ENCODE measurements at places on chromosomes 5 and 9.

DNA sequence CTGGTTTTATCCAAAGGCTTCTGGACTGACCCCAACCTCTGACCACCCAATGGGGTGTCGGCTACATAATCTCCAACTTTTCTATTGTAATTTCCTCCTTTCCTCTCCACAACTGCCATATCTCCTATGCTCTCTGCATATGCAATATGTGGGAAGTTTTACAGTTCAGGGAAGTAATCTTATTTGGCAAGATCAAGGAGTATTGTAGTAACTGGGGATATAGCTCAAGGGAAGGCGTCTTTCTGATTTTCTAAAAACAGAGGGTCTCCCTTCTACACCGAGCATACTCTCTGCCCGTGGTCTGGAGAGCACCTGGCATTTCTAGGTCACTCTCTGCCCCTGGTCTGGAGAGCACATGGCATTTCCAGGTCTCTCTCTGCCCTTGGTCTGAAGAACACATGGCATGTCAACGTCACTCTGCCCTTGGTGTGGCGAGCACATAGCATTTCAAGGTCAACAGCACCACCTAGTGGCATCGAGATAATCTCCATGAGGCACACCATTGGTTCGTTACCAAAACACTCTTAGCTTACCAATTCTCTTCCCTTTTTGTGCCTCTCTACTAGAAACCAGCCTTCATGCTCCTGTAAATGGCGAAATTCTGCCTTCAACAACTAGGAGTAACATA is 616.4 kb upstream of the NUDT12 start:
- no peak for DNase-seq

- peak; percentile 27 for DNase-seq
These were observed 96.9 kb upstream of the FSTL4 start for GRCh38 chr5:133709209-133709725.

DNA sequence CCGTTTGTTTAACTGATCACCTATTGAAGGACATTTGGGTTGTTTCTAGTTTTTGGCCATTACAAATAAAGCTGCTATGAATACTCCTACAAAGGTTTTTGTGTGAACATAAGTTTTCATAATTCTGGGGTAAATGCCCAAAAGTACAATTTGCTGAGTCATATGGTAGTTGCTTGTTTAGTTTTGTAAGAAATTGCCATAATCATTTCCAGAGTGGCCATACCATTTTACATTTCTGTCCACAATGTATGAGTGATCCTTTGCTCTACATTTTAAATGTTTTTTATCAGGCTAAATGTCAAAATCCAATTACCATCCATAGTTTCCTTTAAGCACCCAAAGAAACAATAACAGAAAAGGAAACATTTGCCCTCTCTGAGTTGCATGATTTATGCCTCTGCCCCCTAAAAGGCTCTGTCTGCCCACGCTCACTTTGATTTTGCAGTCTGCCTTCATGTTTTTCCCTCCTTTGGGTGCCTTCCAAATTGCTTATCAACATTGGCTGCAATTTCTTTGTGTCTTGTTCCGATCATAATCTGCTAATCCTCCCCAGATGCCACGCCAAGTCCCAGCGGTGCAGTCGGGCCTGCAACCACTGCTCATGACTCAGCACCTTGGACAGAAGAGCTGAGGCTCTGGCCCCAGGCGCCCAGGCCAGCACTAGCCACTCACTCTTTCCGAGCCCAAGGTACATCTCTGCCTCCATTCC is 339.2 kb downstream of the PIK3R1 start:
- DNase-seq, result no peak

DNA sequence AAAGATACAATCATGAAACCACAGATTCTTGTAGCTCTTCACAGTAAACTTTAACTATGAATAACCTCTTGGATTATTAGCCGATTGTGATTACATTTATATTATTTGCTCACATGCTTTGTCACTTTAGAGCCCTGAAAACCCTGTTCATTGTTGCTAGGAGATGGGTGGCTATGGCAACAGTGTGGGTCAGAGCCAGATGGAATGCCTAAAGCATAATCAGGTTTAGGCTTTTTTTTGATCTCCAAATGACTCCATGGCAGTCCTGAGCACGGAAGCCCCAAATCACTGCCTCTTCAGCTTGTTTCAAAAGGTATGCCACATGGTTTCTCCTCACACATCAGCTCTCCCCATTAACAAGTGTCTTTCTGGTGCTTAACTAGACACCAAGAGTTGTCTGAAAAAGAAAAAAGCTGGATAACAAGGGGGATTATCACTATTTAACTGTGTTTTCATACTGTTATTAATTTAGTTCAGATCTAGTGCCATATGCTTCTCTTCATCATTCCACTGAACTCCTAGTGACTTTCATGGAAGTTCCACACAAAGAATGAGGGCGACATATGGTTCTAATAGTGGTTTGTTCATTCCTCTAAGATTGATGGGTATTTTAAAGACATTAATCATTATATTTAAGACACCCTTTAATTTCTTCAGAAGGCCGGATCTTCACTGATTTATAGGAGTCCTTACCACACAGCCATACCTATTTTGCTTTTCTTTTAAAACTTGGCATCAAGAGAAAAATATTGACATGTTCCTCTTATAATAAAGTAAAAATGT is 88.8 kb upstream of the PAM start:
- DNase-seq, result no peak

DNA sequence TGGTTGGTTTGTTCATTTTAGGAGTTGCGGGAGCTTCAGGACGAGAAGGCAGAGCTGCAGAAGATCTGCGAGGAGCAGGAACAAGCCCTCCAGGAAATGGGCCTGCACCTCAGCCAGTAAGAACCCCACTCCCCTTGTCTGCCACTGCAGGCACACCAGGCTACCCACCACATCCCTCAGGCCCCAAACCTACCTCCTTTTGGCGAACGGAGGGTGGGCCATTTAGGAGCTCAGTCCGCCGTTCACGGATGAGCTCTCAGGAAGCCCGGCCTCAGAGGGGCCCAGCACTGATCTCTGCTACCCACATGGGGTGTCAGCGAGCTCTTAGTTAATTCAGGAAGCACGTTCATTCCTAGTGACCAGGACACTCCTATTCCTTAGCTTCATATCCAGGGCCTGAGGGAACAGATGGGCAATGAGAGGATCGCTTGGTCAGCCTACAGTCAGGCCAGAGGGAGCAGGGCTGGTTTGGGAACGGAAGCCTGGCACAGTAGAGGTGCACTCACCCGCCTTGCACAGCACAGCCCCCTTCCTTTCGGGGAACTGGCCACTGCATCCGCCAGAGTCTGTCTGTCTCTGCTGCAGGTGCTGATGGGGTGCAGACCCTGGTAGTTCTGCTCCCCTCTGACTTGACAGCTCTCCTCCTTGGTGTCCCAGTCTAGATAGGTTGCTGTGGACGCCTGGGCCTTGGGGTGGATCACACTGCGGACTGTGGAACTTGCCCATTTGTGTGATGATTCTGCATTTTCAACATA is 21.4 kb downstream of the HNRNPH1 start:
- no peak for DNase-seq

DNA sequence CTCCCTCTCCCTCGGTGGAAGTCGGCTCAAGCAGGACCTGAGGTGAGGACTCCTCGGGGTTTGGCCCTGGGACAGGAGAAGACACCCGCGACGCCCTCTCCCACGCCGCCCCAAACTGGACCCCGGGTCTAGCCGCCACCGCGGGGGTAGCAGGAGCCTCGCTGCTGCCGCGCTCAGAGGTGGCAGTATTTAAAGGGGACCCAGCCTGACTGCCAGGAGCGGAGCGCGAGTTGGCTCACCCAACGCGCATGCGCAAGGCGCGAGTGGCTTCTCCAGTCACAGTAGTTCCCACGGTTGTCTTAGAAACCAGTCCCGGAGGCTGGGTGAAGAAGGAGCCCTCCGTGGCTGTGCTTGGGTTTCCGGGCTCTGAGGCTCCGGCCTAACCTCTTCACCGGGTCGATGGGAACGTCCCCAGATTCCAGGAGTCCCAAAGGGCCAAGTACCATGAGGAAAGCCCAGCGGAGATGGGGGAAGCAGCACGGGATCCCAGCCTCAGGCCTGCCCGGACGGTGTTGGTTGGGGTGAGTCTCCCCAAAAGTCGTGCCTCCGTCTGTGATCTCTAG is 477.8 kb downstream of the SPATA31A7 start:
- DNase-seq, result peak; percentile 36

- no peak for DNase-seq
These were observed 254.8 kb upstream of the IRX4 start for GRCh38 chr5:2137444-2138050.

DNA sequence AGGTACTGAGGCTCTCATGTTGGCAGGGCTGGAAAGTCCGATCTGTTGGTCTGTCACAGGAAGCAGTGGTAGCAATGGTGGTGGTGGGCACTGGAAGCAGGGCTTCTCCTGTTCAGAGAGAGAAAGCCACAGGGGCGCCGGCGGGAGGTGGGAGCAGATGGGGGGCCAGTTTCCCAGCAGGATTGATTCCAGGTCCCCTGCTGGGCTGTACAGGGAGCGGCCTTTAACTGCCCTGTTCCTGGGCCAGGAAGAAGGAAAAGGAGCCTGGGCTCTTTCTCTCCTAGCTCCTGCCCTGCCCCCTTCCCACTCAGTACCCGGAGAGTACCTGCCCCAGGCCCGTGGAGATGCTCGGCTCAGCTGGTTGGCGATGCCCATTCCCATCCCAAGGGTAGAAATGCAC is 2.6 kb upstream of the DAB2IP start:
- DNase-seq, result peak; percentile 65

- DNase-seq, result no peak
These were observed 66.6 kb downstream of the ABCA1 start for GRCh38 chr9:104861397-104861796.

GRCh38 chr5:108728566-108729241 is 19.0 kb upstream of the FER start:
- no peak for DNase-seq

GRCh38 chr5:92371171-92371888 is 988.2 kb upstream of the ARRDC3 start:
- no peak for DNase-seq

DNA sequence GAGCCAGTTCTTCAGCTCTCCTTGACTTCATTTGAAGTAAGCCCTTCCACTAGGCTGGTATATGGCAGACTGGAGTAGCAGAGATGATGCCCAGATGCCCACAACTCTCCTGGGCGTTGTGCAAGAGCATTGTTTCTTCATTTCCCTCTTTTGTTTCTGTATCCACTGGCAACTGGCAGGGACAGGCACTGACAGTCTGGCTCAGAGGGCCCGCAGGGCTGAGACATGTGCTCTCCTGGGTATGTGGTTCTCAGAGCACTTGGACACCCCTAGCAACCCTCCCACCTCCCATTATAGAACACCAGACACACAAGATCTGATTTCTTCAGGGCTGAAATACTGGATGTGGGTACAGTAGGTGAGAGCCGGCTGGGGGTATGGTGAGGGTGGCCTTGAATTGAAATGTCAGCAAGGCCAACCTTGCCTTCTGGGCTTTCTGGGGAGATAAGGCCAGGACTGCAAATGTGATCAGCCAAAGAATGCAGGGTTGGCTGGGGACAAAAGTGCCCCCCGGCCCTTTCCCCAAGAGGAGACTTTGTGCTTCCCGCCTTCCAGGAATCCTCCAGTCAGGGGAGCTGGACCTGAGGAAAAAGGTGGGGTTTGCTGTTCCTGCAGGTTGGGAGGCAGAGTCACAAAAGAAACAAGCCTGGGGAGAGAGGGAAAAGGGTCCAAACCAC is 28.6 kb upstream of the CTNNA1 start:
- DNase-seq, result no peak

- peak; percentile 79 for DNase-seq
These were observed 950 bp downstream of the RGMB start for GRCh38 chr5:98774192-98775033.

GRCh38 chr5:149766460-149767280 is 36.6 kb downstream of the PPARGC1B start:
- no peak for DNase-seq

- no peak for DNase-seq
These were observed 294.9 kb upstream of the ADAMTS16 start for GRCh38 chr5:4845221-4845620.

DNA sequence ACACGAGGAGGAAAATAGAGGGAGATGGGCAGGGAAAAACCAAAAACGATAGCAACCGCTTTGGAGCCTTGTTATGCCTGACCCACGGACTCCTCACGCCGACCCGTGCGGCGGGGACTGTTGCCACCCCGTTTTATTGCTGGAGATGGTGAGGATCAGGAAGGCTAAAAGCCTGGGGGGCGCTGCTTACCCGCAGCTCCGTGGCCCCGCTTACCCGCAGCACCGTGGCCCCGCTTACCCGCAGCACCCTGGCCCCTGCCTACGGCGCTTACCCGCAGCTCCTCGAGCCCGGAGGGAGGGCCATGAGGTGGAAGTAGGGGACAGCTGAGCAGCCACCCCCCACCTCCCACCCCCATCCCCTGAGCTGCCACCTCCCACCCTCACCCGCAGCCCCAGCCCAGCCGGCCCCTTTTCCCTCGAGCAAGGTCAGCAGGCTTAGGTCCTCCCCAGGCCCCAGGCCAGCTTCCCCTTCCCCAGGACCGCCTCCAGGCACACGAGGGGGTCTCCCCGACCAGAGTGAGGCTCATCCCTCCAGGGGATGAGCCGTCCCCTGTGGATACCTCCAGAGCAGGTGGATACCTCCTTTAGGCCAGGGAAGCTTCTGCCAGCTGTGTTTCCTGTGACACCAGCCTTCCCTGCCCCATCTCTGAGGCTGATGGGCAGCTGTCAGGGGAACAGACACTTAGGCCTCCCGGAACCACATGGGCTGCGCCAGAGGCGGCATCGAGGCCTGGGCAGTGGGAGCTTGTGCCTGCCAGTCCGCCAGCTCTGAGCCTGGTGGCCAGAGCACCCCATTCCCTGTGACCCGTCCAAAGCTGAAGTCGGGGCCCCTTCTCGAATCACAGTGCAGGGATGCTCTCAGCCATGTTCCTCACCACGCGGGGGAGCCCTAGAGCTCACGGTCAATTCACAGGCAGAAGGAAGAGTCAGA is 92.3 kb downstream of the LMX1B start:
- no peak for DNase-seq

DNA sequence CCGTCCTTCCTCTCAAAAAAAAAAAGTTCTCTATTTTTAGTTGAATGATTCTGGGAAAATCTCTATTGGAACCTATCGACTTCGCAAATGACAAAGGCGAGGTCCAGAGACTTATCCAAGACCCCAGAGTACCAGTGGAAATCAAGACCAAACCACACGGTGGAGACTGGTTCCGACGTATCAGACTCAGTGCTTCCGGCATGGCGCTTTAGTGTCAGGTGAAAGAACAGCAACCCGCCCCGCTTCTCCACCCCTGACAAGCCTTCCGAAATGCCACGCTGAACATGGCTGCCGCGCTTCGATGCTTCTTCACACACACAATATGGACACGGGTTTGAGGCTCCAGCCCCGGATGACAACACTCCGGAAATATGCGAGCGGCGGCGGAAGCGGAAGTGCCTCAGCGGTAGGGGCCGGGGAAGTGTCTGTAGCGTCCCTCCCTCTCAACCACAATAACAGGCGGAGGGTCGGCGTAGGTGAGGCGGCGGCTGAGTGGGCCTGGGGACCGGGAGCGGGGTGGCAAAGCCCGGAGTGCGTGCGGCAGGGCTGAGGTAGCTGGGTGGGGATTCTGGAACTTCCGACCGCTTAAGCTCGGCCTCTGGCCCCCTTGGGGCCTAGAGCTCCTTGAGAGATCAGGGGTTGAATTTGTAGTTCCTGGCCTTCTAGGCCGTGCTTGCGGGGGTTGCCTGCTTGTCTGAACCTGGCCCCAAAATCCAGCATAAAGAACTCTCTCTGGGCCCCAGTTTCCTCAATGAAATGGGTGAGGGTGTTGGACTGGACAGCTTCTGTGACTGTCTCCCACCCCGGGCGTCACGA is at the start of gene FBXO38:
TSS of gene FBXO38 (plus strand) at position 395 of the 816 bp plus-strand sequence. CDS start 10,819 bp downstream, outside the sequence.
- peak; percentile 95 for DNase-seq

- no peak for DNase-seq
These were observed 29.9 kb upstream of the HMHB1 start for GRCh38 chr5:143781993-143782520.

GRCh38 chr5:14143841-14144585 is 871 bp downstream of the TRIO start:
- no peak for DNase-seq

All from type B pancreatic cell (in vitro differentiated cells).